Tibial nerve (tissue), 4 donors: ENCODE measurements at places on chromosomes 1 and 21. TPM values are rescaled to one million over a fixed set of nuclear protein-coding genes. Genes with fewer than 3 reads are reported as not detected.
A peak's percentile ranks its signal among the peaks of the same experiment; 100 is the strongest.

- H3K27me3 ChIP-seq: no peaks in the 10 kb centered on the region
- H3K27ac ChIP-seq: no peak overlapping the region
- DNase-seq: no peak
- peaks cover 34% of the 10 kb centered on the region for H3K36me3 ChIP-seq
- no peak overlapping the region for H3K4me3 ChIP-seq
These were observed 26.5 kb downstream of the TRIM45 start for GRCh38 chr1:117094841-117095604.

- DNase-seq: no peak
- no peak overlapping the region for H3K4me3 ChIP-seq
- peak overlapping the region; percentile 88 for H3K27ac ChIP-seq
- H3K4me1 ChIP-seq: peaks cover 40% of the 10 kb centered on the region
These were observed 144.7 kb downstream of the PRDM16 start for GRCh38 chr1:3213730-3214129.

DNA sequence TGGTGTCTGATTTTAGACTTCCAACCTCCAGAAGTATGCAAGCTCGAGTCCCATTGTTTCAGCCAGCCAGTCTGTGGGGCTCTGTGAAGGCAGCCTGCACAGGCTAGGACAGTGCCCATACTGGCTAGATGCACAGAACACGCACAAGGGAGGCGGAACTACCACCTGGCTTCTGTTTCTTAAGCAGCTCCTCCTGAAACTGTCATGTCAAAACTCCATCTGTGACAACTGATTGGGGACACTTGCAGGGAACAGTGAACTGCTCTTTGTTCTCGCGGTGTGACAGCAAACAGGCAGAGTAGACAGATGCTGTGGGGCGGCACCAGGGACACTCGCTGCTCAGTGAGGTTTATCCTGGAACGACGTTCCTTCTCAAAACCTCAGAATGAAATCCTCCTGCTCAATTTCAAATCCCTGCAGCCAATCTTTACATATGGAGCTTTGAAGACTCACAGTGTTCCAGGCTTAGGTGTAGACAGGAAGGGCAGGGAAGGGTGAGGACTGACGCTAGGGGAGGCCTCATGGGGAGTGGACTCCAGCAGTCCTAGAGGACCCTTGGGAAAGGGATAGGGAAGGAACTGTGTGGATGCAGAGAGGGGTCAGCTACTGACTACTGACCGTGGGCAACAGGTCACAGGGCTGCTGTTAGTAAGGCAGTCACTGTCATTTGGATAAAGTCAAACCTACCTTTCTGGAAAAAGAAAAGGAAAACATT is 73.8 kb downstream of the ERG start:
- no peak overlapping the region for H3K27ac ChIP-seq
- H3K36me3 ChIP-seq: no peaks in the 10 kb centered on the region
- no peak for DNase-seq
- H3K27me3 ChIP-seq: no peaks in the 10 kb centered on the region

GRCh38 chr1:62235576-62235975 is 40.9 kb downstream of the L1TD1 start:
- H3K27ac ChIP-seq: no peak overlapping the region

- no peak overlapping the region for H3K4me3 ChIP-seq
- H3K27ac ChIP-seq: peak overlapping the region; percentile 3
- peaks cover 43% of the 10 kb centered on the region for H3K4me1 ChIP-seq
- no peaks in the 10 kb centered on the region for H3K27me3 ChIP-seq
These were observed 97.7 kb upstream of the SLC25A33 start for GRCh38 chr1:9441451-9442133.

GRCh38 chr1:210359255-210359654 is 30.6 kb downstream of the HHAT start:
- no peaks in the 10 kb centered on the region for H3K36me3 ChIP-seq
- no peaks in the 10 kb centered on the region for H3K4me1 ChIP-seq
- DNase-seq: no peak

CYP2J2 gene
- 14.0 TPM for total RNA-seq

STIL gene
- 0.44 TPM for total RNA-seq
